NCI-H2081 treated with DMSO at 0.1 percent for 48 hours (cell line): ENCODE measurements at places on chromosomes 2 and 18.

- DNase-seq, result no peak
Observed at GRCh38 chr2:23065936-23066335, 319.0 kb upstream of the KLHL29 start.

GRCh38 chr2:181165199-181165868 is 184.9 kb downstream of the UBE2E3 start:
- DNase-seq, result no peak

DNA sequence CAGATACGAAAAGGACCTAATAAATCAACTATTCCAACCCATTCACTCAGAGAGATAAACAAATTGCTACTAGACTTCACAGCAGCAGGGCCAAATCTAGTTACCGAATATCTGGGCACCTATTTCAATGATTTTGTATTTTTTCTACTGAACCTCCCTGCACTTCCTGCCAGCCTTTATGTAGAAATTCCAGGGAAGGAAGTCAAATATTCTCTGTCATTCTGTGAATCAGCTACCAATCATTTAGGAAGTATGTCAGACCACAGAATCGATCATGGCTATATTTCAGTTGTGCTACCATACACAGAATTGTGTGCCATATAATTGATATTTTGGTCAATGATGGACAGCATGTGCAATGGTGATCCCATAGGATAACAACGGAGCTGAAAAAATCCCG is 109.6 kb upstream of the SPOPL start:
- no peak for DNase-seq

DNA sequence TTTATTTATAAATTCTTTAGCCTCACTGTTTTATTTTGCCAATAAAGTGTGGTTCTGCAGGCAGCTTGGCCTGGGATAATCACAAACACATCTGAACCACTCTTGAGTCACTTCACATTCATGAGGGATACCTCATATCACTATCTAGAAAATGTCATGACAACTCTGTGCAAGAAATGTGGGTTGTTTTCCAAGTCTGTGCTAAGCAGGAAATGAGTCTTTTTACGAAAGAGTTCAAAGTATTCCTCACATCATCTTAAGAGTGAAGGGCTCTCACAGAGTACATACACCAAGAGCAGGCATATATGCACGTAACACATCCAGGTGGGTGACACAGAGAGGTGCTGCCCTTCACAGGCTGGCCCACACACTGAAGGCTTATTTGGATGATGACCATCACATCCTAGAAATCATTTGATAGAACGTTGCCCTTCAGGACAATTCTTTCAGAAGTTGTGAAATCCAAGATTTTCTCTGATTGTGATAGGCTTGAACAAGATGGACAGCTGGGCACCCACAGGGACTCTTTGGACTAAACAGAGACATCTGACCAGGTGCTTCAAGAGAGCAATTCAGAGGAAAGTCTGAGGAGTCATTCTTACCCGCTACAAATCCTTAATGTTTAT is 811.1 kb upstream of the LRATD1 start:
- no peak for DNase-seq

- DNase-seq, result no peak
Observed at GRCh38 chr2:17249249-17249648, 269.0 kb downstream of the RAD51AP2 start.

- DNase-seq, result no peak
Observed at GRCh38 chr18:48279312-48279711, 129.9 kb downstream of the ZBTB7C start.

- no peak for DNase-seq
Observed at GRCh38 chr18:2135309-2135708, 436.0 kb downstream of the METTL4 start.

DNA sequence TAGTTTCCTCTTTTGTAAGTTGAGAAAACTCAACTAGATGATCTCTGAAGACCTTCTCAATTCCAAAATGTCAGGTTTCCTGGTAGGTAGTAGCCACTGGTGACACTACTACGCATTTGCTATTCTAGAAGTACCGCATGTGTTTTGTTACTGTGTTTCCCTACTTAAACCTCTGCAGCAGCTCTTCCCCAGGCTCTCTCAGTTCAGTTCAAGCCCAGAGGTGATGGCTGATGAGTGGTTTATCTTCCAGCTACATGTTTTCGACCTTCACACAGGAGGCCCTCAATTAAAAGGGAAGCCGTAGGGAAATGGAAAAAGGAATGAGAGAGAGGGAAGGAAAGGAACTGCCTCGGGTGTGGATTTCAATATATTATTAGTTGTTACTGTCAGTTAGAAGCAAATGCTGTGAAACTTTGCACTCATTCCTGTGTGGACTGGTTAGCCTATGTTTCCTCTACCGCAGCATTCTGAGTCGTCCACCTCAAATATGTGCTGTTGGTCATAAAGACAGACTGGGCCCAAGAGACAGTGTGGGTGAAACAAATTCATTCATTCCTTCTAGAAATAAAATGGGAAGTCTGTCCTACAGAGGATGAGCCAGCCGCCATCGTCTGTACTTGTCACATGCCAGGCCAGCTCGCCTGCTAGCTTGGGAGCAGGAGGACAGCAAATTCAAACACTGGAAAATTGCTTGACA is 455.2 kb upstream of the RAB12 start:
- no peak for DNase-seq

DNA sequence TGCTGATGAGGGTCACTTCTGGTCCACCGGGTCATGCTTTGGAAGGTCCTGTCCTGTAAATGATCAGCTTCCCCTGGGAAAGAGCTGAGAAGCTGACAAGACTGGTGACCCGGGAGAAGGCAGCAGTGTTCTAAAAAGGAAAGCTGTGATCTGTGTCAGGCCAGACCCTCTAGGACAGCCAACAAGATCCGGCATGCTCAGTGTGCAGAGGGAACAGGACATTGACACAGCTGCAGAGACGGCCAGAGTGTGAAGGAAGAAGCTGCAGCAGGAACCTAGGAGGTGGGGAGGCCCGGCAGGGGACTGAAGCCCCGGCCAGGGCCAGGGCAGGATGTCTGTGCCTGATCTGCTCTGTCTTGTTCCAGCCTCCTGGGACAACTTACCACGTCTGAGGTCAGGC is 372.7 kb upstream of the ID2 start:
- DNase-seq, result no peak

- no peak for DNase-seq
Observed at GRCh38 chr2:57475391-57475790, 571.2 kb upstream of the VRK2 start.

DNA sequence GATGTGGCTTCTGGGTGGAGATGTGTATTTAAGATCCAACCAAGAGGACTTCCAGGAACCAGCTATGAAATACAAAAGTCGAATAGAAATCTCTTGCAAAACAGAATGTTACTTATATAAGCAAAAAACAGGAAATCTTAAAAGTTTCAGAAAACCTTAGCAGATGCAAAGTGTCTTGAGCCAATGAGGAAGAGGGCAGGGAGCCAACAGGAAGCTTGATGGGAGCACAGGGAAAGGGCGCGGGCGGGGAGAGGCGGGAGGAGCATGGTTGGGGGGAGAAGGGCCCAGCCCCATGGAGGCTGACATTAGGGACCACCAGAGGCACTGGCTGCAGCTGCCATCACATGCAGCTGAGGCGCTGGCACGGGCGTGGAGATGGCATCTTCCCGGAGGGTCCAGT is 203.3 kb downstream of the SNTG2 start:
- no peak for DNase-seq
